M059J (cell line): ENCODE measurements at places on chromosomes 13 and 19.

GRCh38 chr13:113803409-113804016, 44.5 kb downstream of the TMEM255B start:
- no peak for DNase-seq

DNA sequence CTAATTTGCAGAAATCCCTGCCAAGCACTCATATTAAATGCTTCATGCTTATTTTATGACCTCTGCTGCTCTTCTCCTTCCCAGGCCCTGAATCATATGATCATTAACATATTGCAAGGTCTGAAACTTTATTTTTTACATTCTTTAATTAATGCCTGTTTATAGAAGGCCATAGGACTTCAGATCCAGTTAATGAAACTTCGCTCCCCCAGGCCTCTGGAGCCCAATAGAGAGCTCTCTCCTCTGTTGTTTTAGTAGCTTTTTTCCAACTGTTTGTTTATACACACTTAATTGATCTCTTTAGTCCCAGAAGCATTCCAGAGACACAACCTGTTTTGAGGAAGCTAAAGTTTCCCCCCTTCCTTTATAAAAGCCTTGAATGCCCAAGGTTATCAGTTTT, 68.3 kb downstream of the DACH1 start:
- DNase-seq: no peak

- DNase-seq: no peak
These were observed 172.2 kb downstream of the DNAJC15 start for GRCh38 chr13:43195551-43195950.

- no peak for DNase-seq
These were observed 51.7 kb upstream of the SERPINE3 start for GRCh38 chr13:51287758-51288157.

DNA sequence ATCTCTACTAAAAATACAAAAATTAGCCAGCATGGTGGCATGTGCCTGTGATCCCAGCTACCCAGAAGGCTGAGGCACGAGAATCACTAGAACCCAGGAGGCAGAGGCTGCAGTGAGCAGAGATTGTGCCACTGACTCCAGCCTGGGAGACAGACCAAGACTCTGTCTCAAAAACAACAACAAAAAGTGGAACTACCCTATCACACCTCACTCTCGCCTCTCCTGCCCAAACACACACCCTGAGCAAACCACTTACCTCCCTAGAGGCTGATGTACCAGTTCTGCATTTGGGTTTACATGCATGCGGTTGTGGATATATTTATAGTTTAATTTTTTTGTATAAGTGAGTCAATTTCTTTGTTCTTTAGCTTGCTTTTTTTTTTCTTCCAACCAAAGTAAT, 7.7 kb upstream of the PTOV1 start:
- no peak for DNase-seq

GRCh38 chr19:917323-918151, at the start of gene KISS1R:
Gene KISS1R, plus strand, starts transcription at chr19:917333. Its CDS starts 170 bp downstream, at chr19:917503.
- no peak for DNase-seq

DNA sequence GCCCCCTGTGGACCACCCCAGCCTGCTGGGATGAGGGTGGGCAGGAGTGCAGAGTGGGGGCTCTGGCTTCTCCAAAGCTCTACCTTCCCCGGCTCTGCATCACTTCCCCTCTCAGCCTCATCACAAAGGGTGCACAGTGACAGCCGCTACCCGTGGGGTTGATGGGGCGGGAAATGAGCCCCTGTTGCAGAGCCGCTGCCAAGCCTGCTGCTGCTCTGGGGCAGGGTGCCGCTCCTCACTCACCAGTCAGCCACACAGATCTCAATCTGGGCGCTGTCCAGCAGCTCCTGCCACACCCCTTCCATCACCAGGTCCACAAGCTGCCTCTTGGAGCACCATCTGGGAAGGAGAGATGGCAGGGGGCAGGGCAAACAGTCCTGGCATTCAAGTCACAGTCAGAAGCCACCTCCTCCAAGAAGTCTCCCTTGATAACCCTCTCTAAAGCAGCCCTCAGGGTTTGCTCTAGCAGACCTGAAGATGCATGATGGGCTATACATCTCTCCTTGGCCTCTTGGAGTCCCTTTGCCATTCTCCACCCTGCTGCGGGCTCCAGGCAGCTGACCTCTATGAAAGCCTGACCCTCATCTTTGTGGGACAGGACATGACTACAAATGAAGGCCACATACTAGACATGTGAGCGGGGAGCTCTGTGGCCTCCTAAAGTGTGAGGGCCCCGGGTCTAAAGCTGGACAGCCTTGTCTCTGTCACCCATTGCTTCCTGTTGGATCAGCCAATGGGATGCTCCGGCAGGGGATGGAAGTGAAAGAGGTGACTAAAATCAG, 15.7 kb downstream of the MRPS12 start:
- no peak for DNase-seq
